ENCODE measurements at places on chromosomes 6 and 20. TPM values are rescaled to one million over a fixed set of nuclear protein-coding genes. Genes with fewer than 3 reads are reported as not detected.

XKR7 gene
- total RNA-seq = 0.02 TPM

- H3K4me3 ChIP-seq = no peak overlapping the region
- H3K27me3 ChIP-seq = no peaks in the 10 kb centered on the region
- H3K4me1 ChIP-seq = peaks cover 11% of the 10 kb centered on the region
- no peak for DNase-seq
Observed at GRCh38 chr20:63431944-63432343, 40.5 kb downstream of the KCNQ2 start.

GRCh38 chr6:142692942-142693341, 252.0 kb downstream of the HIVEP2 start:
- H3K4me3 ChIP-seq = no peak overlapping the region
- H3K4me1 ChIP-seq = peaks cover 22% of the 10 kb centered on the region
- H3K27ac ChIP-seq = peak overlapping the region; percentile 63
- no peaks in the 10 kb centered on the region for H3K36me3 ChIP-seq
- no peaks in the 10 kb centered on the region for H3K27me3 ChIP-seq

DNA sequence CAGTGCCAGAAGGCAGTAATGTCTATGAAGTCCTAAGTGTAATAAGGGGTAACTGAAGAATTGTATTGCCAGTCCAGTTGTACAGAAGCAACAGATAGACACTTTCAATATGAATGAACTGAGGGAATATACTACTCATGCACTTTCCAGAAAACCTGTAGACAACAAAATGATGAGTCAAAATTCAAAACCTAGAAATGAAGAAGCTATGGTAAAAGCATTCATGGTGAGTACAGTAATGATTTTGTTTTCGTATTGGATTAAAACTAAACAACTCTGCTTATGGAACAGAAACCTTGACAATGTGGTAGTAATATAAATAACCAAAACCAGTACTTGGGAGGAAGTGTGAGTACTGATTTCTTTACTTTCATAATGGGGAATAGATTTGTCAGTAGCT, 35.0 kb downstream of the ARMC2 start:
- peaks cover 13% of the 10 kb centered on the region for H3K27me3 ChIP-seq
- H3K27ac ChIP-seq = no peak overlapping the region
- peaks cover 22% of the 10 kb centered on the region for H3K4me1 ChIP-seq
- H3K4me3 ChIP-seq = no peak overlapping the region

DNA sequence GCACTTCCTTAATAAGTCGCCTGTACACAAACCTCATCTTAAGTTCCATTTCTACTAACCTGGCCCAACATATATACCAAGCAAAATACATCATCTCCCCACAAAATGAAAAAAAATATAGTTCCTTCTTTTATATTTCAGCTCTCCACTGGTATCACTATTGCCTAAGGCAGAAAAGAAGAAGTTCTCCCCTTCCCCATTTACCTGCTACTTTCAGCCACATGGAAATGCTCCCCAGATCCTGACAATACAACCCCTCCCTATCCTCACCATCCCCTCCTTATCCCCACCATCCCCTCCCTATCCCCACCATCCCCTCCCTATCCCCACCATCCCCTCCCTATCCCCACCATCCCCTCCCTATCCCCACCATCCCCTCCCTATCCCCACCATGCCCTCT, 175.7 kb downstream of the LINC00237 start:
- H3K27me3 ChIP-seq = peaks cover 16% of the 10 kb centered on the region
- H3K36me3 ChIP-seq = no peaks in the 10 kb centered on the region
- no peaks in the 10 kb centered on the region for H3K4me1 ChIP-seq

All from activated naive CD4-positive, alpha-beta T cell treated with anti-CD3 and anti-CD28 coated beads for 36 hours (primary cell).